Effector memory CD4-positive, alpha-beta T cell (primary cell): ENCODE measurements at places on chromosomes 12 and 14.

GRCh38 chr12:1858456-1858855 lies 38.1 kb downstream of the LRTM2 start:
- no peak for DNase-seq

DNA sequence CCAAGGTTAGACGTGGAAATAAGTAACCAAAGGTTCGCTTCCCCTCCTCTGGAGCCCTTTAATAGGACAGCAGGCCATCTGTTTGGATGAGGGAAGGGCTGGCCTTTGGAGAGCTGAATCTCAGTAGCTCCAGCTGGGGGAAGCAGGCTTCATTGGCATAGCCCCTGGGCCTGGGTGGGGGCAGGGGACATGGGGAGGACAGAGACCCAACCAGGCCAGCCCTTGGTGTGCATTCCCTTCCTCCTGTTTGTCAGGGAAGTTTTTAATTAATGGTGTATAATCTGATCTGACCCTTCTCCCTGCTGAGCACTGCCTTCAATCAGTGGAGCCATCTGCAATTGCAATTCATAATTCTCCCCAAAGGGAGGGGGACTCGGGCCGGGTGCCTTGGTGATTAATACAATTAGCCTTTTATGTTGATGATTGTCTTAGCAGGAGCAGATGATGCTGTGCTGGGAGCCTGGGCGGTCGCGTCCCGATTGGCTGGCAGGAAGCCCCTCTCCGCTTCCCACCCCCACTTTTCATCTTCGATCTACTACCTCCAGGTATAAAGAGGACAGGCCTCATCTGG lies 6.4 kb downstream of the AQP6 start:
- no peak for DNase-seq

DNA sequence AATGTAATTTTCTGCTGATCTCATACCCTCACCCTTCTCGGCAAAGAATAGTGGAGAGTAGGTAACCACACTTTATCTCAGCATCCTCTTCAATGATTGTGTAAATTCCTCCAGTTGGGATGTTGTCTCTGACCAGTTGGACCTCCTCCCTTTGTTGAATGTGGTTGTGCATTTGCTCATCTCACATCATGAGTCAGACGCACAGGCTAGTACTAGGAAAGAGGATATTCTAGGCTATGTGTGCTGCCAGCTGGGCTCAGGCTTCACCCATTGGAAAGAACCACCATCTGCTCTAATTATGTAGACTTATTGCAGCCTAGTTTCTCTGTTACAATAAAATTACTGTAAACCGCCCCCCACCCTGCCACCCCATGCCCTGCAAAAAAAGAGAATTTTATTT lies 90.3 kb downstream of the LMO3 start:
- DNase-seq = no peak

GRCh38 chr14:31419967-31420318 lies 407 bp downstream of the HEATR5A start:
- DNase-seq = no peak

- no peak for DNase-seq
These were observed 171.6 kb upstream of the PDE3A start for GRCh38 chr12:20196767-20197166.

- DNase-seq = no peak
These were observed 39.6 kb downstream of the CMKLR1 start for GRCh38 chr12:108299516-108299915.

DNA sequence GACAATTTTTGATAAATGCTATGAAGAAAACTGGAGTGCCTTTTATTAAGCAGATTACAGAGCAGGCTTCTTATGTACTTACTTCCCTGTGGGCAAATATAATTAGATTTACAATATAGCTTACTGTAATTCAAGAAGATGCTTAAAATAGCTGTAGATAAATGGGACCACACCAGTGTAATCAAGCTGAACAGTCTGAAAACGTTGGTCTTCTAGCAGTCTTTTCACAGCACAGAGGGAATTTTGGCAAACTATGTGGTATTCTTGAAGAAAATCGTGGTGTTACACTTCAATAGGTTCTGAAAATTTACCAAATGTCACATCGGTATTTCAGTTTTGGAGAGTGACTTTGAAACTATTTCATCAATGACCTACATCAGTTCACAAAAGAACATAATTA lies 47.7 kb downstream of the SLC16A7 start:
- DNase-seq = no peak

- DNase-seq = no peak
These were observed 81.6 kb downstream of the ADGRD1 start for GRCh38 chr12:131035245-131035681.

DNA sequence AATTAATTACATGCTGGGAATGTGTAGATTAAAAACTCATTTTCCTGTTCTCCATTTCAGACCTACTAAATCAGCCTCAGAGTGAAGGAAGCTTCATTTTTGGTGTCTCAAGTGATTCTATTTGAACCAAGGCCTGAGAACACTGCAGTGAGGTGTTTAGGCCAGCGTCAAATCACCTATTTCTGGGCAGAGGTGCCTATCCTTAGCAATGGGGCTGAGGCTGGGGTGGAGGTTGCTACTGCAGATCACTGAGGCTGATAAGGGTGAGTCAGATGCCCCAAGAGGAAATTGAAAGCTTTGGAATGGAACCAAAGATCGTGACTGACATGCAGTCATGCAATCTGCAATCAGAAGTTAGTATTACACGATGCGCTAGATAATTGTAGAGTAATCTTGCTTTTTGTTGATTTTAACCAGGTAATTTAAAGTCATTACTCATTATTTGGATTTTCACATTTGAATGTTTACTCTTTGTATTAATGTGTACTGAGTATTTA lies 4.4 kb downstream of the TXNRD1 start:
- peak; percentile 39 for DNase-seq

DNA sequence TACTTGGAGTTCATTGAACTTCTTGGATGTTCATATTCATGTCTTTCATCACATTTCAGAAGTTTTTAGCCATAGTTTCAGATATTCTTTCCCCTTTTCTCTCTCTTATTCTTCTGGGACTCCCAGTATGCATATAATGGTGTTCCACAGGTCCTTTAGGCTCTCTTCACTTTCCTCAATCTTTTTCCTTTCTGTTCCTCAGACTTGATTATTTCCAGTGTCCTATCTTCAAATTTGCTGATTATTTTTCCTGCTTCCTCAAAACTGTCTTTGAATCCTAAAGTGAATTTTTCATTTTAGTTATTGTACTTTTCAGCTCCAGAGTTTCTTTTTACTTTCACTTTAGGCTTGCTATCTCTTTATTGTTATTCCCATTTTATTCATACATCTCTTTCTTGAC lies 8.8 kb upstream of the ZFP36L1 start:
- DNase-seq = no peak

GRCh38 chr12:86772696-86773095 lies 516.5 kb upstream of the MGAT4C start:
- no peak for DNase-seq

GRCh38 chr12:76915361-76916169 lies 36.7 kb upstream of the CSRP2 start:
- DNase-seq = no peak

GRCh38 chr14:93160353-93160801 lies 24.3 kb downstream of the MOAP1 start:
- DNase-seq = no peak

DNA sequence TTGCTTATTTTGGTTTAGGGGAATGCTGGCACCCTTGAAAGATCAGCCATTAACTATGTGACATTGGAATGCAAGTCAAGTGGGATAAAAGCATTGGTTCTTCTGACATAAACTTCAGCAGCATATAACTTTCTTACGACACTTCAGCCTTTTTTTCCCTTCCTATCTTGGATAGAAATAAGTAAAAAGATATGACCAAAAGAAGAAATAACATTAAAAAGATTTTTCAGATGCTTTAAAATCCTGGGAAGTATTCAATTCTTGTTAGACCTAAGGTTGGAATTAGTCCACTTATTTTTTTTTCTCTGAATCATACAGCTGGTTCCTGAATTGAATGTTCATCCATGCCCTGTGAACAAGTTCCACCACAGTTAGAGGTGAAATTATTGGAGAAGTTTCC lies 85.6 kb upstream of the TSPAN8 start:
- no peak for DNase-seq

GRCh38 chr14:63761351-63762117 lies 33.7 kb upstream of the SGPP1 start:
- DNase-seq = no peak

DNA sequence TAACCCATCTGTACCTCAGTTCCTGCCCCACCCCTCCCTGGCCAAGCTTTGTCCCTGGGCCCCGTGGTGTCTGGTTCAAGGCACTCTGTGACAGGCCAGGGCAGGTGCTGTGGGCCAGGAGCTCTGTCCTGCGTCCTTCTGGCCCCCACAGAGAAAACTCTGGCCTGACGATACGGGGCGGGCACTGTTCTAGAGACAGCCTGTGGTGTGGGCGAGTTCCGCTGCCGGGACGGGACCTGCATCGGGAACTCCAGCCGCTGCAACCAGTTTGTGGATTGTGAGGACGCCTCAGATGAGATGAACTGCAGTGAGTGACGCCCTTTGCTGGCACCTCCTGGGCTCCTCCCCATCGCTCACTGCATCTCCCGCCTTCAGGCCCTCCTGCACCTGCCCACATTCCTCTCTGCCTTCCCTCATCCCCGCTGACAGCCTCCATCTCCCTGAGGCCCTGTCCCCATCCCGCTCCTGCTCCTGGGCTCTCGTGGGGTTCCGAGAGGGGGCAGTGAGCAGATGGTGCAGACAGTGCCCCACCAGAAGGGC lies 22.8 kb upstream of the NXPH4 start:
- DNase-seq = no peak

DNA sequence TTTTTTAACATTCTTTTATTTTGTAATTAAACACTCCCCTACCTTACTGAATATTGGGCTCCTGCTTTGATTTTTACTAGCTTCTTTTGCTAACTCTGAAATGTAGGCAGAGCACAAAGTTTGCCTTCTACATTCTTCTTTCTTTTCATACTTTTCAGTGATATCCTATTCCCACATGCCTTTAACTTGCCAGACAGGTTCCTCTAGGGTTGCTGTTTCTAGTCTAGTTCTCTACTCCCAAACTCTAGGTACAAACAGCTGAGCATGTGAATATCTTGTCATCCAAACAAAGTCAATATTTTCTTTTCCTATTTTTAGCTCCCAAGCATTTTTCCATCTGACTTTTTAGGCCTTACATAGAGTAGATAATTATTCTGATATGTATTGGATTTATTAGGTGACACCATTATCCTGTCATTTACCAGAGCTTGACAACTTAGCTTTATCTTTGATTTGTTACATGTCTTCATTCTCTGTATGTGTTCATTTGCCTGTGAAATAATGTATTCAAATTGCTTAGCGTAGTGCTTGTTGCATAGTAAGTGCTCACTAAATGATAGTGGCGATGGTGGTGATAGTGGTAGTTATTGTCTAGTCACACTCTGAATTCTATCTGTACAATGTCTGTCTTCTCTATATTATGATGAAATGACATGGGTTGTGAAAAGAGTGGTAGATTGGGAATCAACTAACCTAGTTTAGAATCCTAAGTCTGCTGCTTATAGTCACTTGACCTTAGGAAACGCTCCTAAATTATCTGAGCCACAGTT lies 73.6 kb upstream of the DNM1L start:
- DNase-seq = no peak

- no peak for DNase-seq
These were observed 20.7 kb downstream of the NFKBIA start for GRCh38 chr14:35383569-35384454.

DNA sequence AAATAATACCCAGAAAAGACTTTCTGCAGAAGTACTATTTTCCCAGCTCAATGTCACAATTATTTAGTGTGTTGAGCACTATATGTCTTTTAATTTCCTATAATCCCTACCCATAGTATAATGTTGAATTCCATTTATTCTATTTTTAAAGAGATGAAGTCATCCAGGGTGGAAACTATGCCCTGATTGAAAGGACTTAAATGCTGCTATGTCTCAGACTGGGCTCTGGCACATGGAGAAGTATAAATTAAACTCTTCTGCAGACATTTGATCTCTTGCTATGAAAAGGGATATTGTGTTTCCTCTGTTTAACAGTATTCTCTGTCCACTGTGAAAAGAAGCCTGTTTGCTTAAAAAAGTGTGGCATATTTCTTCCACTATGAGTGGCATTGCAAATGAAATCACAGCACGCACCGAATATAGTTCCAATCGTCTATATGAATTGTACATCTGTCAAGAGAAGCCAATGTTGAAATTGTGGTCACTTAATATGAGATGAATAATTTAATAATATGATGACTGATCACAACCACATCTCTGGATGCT lies 192.3 kb downstream of the BCAT1 start:
- DNase-seq = no peak

DNA sequence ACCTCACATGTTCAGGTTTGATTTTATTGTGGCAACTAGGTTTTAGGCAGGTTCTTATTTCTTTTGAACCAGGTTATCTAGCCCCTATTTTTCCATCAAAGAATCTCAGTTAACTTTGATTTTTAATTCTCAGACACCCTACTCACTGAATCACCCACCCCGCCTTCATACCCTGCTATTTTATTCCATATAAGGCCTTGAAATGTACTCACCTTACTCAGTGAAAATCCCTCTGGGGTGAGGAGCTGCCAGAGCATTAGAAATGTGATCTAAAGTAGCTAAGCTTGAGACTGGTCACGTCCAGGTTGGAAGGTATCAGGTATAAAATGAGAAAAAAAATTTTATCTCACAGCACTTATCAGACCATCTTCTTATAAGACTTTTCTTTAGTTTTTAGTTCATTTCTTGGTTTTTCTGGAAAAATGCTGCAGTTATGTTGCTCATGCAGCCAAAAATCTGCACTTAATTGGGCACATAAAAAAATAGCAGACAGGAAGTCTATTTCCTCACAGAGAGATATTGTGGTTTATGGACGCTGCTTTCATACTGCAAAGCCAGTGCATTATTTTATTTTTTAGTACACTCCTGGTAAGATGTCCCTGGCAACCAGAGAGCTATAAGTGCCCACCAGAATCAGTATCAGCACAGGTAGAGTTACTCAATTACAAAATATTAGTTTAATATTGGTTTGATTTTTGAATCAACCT lies 101.5 kb upstream of the CCDC91 start:
- no peak for DNase-seq

- DNase-seq = no peak
These were observed 77.5 kb downstream of the ELK3 start for GRCh38 chr12:96271469-96272199.

DNA sequence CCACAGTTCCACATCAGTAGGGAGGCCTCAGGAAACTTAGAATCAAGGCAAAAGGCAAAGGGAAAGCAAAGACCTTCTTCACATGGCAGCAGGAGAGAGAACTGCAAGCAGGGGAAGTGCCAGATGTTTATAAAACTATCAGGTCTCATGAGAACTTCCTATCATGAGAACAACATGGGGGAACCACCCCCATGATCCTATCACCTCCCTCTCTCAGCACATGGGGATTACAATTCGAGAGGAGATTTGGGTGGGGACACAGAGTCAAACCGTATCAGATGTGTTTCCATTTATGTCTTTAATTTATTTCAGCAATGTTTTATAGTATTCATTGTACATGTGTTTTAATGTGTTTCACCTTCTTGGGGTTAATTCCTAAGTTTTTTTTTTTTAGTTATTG lies 25.8 kb downstream of the METAP2 start:
- no peak for DNase-seq

- DNase-seq = no peak
These were observed 94.7 kb downstream of the GCH1 start for GRCh38 chr14:54807881-54808280.
